ENCODE measurements at places on chromosomes 5 and 9. TPM values are rescaled to one million over a fixed set of nuclear protein-coding genes. Genes with fewer than 3 reads are reported as not detected.

The SPATA31A3 gene
- not detected for total RNA-seq

The LECT2 gene
- not detected for total RNA-seq

The C5orf58 gene
- not detected for total RNA-seq

The IL31RA gene
- 0.72 TPM for total RNA-seq

The TCF7 gene
- 1.1 TPM for total RNA-seq

The DIPK1B gene
- 0.98 TPM for total RNA-seq

The ADAMTSL1 gene
- 179 TPM for total RNA-seq

The NPDC1 gene
- total RNA-seq: 23.8 TPM

The HK3 gene
- total RNA-seq: not detected

The MYO10 gene
- 37.1 TPM for total RNA-seq

The SPACA9 gene
- total RNA-seq: 2.7 TPM

The ENTPD8 gene
- not detected for total RNA-seq

The TMEM141 gene
- 30.8 TPM for total RNA-seq

The TRPM6 gene
- total RNA-seq: under 0.01 TPM

The PTPDC1 gene
- total RNA-seq: 10.8 TPM

The SLC4A9 gene
- total RNA-seq: not detected

Measured in fibroblast of the aortic adventitia (primary cell).